ENCODE measurements at places on chromosomes 7 and 10. TPM values are rescaled to one million over a fixed set of nuclear protein-coding genes. Genes with fewer than 3 reads are reported as not detected.

The MPLKIP gene
- 35.1 TPM for total RNA-seq

- DNase-seq, result no peak
- H3K27ac ChIP-seq, result no peak overlapping the region
- H3K4me3 ChIP-seq, result no peak overlapping the region
- no peaks in the 10 kb centered on the region for H3K27me3 ChIP-seq
- H3K36me3 ChIP-seq, result no peaks in the 10 kb centered on the region
Observed at GRCh38 chr10:24825551-24825950, 101.9 kb upstream of the ARHGAP21 start.

DNA sequence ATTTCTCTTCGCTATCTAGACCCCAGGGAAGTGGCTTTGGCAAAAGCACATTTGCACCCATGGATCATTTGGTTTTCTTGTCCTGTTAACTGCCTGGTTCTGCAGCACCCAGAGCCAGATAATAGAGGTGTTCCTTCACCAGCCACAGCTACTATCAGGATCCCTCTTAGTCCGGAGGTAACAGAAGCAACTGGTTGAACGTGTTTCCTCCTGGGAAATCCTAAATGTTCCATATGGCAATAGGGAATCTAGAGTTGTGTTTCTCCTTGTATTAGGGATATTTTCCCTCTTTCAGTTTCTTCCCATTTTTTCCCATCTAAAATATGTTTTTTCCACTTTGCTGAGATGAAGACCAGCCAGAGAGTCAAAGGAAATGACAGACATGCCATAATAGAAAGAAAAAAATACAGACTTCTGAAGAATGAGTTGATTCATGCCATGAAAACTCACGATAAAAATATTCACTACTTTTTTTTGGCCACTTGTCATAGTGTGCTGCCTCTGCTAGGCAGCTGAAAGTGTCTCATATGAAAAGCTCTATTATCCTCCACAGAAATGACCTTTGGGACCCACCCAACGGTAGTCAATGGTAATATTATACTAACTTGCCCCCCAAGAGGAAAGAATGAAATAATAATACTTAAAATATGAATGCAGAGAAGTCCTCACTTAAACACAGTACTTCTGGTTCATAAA lies 472.8 kb downstream of the KCNMA1 start:
- peaks cover 30% of the 10 kb centered on the region for H3K27me3 ChIP-seq
- H3K4me1 ChIP-seq, result no peaks in the 10 kb centered on the region
- no peak overlapping the region for H3K4me3 ChIP-seq

- no peak overlapping the region for H3K4me3 ChIP-seq
- no peak overlapping the region for H3K27ac ChIP-seq
- no peaks in the 10 kb centered on the region for H3K27me3 ChIP-seq
- DNase-seq, result no peak
- no peaks in the 10 kb centered on the region for H3K36me3 ChIP-seq
Observed at GRCh38 chr10:34884272-34884952, 69.3 kb upstream of the PARD3 start.

- H3K27me3 ChIP-seq, result no peaks in the 10 kb centered on the region
- no peak overlapping the region for H3K4me3 ChIP-seq
- H3K27ac ChIP-seq, result no peak overlapping the region
- DNase-seq, result no peak
- H3K36me3 ChIP-seq, result peaks cover 3% of the 10 kb centered on the region
Observed at GRCh38 chr10:29712108-29712507, 77.3 kb upstream of the SVIL start.

- H3K4me3 ChIP-seq, result peak overlapping the region; percentile 99
- H3K36me3 ChIP-seq, result peaks cover 30% of the 10 kb centered on the region
- no peaks in the 10 kb centered on the region for H3K27me3 ChIP-seq
- H3K27ac ChIP-seq, result peak overlapping the region; percentile 99
Observed at GRCh38 chr7:30285536-30286284, 1.3 kb downstream of the ZNRF2 start.

GRCh38 chr7:116024826-116025809 lies 5.4 kb downstream of the TFEC start:
- H3K36me3 ChIP-seq, result no peaks in the 10 kb centered on the region
- no peaks in the 10 kb centered on the region for H3K4me1 ChIP-seq
- H3K4me3 ChIP-seq, result no peak overlapping the region
- no peak overlapping the region for H3K27ac ChIP-seq

DNA sequence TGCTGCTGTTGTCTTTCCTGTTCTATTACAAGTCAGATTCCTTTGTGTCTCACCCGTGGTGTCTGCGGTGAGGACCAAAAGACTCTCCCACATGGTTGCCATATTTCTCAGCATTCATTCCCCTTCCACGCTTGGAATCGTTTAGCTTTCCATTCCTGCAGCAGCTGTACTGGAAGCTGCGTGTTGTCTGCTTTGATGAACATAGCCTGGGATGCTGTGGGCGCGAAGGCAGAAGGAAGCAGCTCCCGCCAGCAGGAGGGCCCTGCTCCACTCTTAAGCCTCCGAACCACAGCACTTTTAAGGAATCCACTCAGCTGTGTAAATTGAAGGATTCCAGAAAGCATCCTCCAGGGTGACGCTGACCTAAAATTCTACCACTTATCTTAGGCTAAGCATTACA lies 303.6 kb upstream of the PITRM1 start:
- no peak for DNase-seq
- H3K27ac ChIP-seq, result no peak overlapping the region
- H3K4me1 ChIP-seq, result peaks cover 19% of the 10 kb centered on the region
- H3K27me3 ChIP-seq, result peaks cover 27% of the 10 kb centered on the region

- no peaks in the 10 kb centered on the region for H3K36me3 ChIP-seq
- no peak for DNase-seq
- no peak overlapping the region for H3K27ac ChIP-seq
- H3K27me3 ChIP-seq, result peaks cover 3% of the 10 kb centered on the region
- no peak overlapping the region for H3K4me3 ChIP-seq
Observed at GRCh38 chr10:86644152-86644793, 10.1 kb upstream of the OPN4 start.

The STEAP1B gene
- not detected for total RNA-seq

- H3K27ac ChIP-seq, result no peak overlapping the region
- no peak for DNase-seq
- peaks cover 6% of the 10 kb centered on the region for H3K4me1 ChIP-seq
- no peak overlapping the region for H3K4me3 ChIP-seq
Observed at GRCh38 chr7:151107882-151108281, 21.6 kb downstream of the AGAP3 start.

DNA sequence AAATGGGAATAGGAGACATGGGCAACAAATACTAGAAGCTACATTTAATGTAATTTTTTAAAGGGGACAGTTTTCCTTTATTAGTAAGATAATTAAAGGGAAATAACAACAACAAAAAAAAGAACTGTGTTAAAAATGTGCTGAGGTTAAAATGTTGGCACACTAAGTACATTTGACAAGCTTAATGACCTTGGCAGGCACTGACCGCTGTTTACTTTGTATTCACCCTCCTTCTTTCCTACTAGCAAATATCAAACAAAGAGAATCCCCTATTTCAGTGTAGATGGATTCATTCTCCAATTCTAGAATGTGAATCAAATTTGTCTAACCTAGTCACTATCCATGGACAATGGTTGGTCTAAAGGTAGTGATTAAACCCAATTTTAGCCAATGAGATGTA lies 77.5 kb upstream of the TOMM7 start:
- H3K4me1 ChIP-seq, result peaks cover 9% of the 10 kb centered on the region
- no peak overlapping the region for H3K27ac ChIP-seq
- peaks cover 2% of the 10 kb centered on the region for H3K36me3 ChIP-seq
- no peak overlapping the region for H3K4me3 ChIP-seq
- H3K27me3 ChIP-seq, result no peaks in the 10 kb centered on the region
- DNase-seq, result no peak

GRCh38 chr10:107433605-107434004 lies 269.1 kb upstream of the SORCS1 start:
- no peaks in the 10 kb centered on the region for H3K27me3 ChIP-seq
- DNase-seq, result no peak
- no peak overlapping the region for H3K4me3 ChIP-seq
- H3K4me1 ChIP-seq, result no peaks in the 10 kb centered on the region

DNA sequence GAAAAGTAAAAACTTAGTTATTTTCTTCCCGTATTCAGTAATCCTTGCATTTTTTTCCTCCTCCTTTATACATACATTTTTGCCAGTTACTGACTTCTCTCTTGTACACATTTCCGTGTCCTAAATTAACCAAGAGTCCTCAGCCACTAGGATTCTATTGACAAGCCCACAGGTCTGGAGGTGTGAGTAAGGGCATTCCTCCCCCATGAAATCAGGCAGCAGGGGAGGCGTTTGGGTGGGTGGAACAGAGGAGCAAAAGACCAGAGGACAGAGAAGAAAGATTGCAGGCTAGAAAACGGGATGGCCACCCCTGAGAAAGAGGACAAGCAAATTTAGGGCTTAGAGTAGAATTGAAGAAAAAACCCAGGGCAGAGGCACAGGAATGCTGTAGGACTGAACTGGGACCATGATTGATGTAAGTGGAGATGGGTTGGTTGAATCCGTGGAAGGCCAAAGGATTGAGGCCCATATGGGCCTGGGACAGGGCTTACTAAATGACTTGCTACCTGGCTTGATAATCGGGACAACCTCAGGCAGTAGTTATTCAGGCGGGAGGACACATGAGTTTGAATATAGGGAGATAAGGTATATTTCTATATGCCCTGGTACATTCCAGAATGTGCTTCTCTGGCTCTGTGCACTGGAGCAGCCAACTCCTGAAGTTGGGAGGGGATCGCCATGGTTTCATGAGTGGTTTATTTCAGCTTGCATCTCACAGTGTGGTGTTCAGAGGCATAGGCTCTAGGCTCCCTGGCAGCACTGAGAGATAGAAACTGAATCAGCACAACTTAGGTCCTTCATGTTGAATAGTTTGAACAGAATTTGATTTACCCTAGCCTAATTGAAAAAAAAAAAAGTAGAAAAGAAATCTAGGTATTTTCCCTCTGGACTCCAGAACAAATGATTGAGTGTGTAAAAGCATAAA lies 28.0 kb downstream of the IKZF1 start:
- peak; percentile 32 for DNase-seq
- no peak overlapping the region for H3K27ac ChIP-seq
- peaks cover 14% of the 10 kb centered on the region for H3K4me1 ChIP-seq
- H3K4me3 ChIP-seq, result no peak overlapping the region

The GPR85 gene
- not detected for total RNA-seq
